Stimulated activated naive CD8-positive, alpha-beta T cell treated with anti-CD3 and anti-CD28 coated beads, Interleukin-15, amount 100 ng/mL, for 72 hours (primary cell): ENCODE measurements at places on chromosomes 12 and 14.

- no peak for DNase-seq
Measured at GRCh38 chr12:101857043-101857558, 20.3 kb upstream of the DRAM1 start.

- DNase-seq: no peak
Measured at GRCh38 chr12:9404031-9404430, 195.8 kb upstream of the PZP start.

DNA sequence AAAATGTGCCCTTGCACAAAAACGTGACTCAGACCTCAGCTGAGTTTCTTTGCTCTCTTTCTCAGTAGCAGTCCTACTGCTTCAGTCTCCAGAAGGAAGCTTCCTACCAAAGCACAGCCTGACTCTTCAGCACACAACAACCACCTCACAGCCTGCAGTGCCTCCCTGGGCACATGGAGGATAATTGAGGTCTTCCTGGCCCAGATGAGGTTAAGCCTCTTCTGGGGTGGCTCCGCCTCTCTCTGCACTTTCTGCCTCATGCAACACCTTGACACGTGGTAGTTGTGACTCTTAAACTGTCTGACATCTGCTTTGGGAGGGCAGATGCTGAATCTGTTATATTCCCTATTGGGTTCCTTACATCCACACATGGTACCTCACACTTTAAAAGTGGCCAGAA is 33.8 kb downstream of the GIT2 start:
- no peak for DNase-seq

DNA sequence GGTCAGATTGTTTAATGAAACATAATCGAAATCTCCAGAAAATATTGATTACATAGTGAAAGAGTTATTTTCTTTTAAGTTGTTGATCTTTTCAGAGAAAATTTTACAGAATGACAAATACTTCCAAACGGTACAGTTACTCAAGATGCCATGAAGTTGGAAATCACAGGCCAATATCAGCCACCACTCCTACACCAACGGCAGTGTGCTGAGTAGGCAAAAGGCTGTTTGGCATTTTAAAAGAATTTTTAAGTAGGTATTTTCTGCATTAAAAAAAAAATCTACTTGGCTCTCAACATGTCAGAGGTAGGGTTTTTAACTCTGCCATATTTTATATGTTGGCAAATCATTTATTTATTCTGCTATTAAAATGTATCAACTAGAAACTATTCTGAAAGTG is 21.7 kb downstream of the SLC38A4 start:
- DNase-seq: no peak

DNA sequence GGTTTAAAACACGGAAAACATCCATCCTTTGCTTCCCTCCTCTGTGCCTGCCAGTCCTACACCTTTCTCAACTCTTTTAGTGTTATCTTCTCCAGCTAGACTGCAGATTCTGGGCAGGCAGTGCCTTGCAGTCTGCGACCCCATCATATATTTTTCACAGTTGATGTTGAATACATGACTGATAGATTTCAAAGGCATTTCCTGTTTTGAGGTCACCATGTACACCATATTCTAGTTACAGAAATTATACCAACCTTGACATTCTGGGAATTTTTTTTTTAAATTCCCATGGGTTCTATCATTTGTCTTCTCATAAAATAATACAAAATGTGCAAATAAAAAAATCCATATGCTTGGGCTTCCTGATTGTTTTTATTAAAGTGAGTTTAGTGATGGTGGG is 16.6 kb downstream of the SOCS2 start:
- no peak for DNase-seq

- DNase-seq: no peak
Measured at GRCh38 chr12:70948976-70949336, 28.4 kb upstream of the PTPRR start.

- DNase-seq: no peak
Measured at GRCh38 chr12:130858084-130858483, 13.8 kb upstream of the RAN start.

DNA sequence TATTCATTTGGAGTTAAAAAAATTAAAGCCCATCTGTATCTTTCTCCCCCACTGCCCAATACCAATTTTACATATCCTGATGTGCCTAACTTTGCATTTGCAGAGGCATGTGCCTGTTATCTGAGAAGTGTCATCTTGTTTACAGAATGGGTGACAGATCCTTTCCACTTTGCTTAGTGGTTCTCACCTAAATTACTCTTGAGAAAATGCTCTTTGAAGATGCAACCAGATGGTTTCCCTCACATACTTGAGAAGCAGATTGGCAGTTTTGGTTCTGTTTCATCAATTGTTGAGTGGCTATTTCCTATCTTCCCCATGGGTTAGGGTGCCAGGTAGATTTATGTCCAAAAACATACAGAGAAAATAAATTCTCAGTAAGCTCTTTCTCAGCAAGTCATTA is 1051.4 kb upstream of the ATXN7L3B start:
- DNase-seq: no peak

- no peak for DNase-seq
Measured at GRCh38 chr12:54734196-54734950, 86.2 kb upstream of the DCD start.

GRCh38 chr12:53770281-53770680 is 18.5 kb upstream of the CISTR start:
- DNase-seq: no peak

GRCh38 chr14:97346675-97347074 is 549.5 kb downstream of the VRK1 start:
- no peak for DNase-seq

DNA sequence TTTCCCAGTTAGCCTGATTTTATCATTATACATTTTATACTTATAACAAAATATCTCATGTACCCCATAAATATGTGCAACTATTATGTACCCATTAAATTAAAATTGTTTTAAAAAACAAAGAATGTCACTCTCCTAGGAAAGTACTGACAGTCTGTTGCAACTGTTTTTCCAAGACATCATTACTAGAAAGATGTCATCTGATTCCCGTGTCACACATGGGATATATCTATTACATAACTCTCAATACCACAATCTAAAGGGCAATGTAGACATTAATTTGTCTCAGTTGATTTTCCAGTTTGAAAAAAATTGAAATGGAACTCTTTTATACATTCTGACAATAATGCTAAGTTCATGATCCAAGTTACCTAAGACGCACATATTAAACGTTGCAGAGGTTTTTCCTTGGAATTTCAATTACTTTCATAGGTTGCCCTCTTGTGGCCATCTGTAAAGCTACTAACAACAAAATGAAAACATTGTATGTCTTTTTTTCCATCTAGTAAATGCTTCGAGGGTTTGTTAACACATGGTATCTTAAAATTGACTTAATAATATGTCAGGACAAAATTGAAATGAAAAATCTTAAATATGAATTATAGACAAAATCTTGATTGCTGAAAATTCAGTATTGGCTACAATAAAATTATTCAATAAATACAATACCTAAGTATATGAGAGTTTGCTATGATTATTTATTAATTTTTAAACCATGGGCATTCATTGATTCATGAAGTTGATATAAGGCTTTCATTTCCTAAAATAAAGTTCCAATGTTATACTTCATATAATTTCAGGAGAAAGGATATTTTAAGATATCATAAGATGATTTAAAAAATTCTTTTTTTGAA is 131.6 kb downstream of the PPFIA2 start:
- DNase-seq: no peak

- DNase-seq: peak; percentile 34
Measured at GRCh38 chr14:102140027-102140749, 491 bp downstream of the WDR20 start.

DNA sequence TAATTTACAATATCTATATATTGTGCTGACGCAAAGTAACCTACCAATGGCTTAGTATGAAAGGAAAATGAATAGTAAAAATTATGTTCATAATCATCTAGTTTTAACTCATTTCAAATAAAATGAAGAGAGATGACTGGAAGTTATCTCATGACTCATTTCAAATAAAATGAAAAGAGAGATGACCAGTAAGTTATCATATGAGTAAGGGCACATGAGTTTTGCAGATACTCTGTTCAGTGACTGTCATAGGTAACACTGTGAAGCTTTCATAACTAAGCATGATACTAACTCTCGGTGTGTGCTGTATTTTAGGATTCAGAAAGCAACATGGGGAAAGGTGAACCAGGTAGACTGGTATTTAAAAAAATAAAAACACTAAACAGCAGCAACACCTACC is 364.5 kb upstream of the DIO2 start:
- DNase-seq: no peak

DNA sequence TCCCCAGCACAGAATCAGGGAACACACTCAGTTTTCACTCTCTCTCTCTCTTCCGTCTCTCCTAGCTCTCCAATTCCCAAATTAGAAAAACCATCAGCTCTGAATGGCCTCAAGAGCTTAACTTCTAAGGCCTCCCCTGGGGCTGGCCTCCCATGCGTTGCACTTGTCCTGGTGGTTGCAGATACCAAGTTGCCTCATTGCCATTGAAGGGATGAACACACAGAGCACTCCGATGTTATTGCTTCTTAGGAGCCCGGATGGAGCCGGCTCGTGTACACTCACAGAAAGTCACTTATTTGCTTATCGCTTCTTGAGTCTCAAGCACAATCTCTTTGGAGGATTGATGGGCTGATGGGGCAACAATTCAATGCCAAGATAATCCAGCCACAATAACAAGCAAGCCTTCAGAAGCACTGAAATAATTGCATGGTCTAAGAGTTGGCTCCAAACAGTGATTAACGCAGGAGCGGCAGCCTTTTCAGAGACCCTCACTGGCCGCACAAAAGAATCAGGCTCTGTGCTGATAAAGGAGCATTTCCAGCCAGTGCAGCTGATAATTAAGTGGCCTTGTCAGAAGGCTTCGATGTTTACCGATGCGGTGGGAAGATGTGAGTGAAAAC is 175.8 kb upstream of the TMEM132C start:
- DNase-seq: no peak

GRCh38 chr12:89709995-89710872 is 1.6 kb upstream of the ATP2B1 start:
- no peak for DNase-seq

GRCh38 chr14:104082807-104083206 is 2.7 kb upstream of the ASPG start:
- DNase-seq: no peak

DNA sequence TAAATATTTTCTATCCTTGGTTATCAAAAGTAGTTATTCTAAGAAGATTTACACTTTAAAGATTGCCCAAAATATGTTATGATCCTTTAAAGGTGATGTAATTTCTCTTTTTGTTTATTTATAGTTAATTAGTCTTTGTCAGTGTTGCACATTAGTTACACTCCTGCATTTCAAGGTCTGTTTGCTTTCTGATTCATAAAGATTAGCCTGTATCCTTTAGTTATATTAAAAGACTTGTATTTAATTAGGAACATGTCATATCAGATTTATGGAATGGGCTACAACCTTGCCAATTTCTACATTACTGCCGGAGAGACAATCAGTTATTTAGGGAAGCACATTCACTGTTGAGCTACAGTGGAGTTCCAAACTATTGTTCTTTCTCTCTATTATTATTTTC is 3.5 kb downstream of the EPYC start:
- DNase-seq: no peak

DNA sequence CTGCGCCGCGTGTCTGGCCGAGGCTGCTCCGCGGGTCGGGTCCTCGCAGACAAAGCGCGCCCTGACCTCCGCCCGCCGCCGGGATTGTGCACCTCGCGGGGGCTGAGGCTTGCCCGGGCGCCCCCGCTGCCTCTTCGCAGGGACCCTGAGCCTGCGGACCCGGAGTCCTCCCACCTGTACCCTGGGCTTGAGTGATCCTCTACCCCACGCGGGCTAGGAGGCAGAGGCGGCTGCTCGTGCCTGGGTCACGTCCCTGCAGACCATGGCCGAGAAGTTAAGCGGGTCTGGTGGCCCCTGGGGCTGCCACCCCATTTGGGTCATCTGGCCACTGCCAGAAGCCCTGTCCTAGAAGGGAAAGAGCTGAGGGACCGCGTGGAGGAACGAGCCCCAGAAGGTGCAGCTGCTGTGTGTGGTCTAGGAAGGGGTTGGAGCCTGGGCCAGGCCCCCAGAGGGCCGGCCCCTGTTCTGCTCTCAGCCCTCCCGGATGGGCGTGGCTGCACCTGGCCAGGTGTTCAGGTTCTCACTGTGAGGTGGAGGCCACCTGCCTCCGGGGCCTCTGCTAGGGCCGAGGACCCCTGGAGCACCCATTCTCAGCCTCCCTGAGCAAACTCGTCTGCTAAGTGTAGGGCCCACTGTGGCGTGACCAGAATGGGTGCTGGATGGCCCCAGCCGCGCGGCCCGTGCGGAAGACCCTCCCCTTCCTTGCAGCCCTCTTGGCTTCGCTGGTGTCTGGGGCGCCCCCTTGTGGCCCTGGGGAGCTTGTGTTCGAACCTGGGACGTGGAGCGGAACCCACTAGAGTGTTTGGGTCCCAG is 49.6 kb downstream of the LRCOL1 start:
- peak; percentile 71 for DNase-seq

GRCh38 chr14:51093371-51094281 is 1.3 kb downstream of the TRIM9 start:
- peak; percentile 71 for DNase-seq

DNA sequence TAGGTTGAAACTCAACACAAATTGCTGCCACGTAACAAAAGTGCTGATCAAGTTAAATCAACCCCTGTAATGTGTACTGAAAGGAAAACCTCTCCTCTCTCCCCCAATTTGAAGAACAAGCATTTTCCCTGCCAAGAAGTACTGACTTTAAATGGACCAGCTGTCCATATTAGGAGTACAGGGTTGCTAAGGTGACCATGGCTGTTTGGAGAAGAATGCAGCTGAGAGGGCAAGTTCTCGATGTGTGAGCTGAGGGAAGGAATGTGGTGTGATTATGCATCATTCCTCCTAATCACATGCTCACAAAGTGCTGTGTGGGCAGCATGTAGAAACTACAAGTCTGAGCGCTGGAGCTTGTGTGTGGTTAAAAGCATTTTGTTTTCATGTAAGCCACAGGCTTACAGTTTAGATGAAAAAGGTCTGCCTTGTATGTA is 50.9 kb upstream of the CCT2 start:
- peak; percentile 62 for DNase-seq

GRCh38 chr14:20679907-20680306 is 4.5 kb upstream of the RNASE4 start:
- DNase-seq: no peak

- no peak for DNase-seq
Measured at GRCh38 chr12:88153959-88154358, 11.9 kb downstream of the TMTC3 start.

DNA sequence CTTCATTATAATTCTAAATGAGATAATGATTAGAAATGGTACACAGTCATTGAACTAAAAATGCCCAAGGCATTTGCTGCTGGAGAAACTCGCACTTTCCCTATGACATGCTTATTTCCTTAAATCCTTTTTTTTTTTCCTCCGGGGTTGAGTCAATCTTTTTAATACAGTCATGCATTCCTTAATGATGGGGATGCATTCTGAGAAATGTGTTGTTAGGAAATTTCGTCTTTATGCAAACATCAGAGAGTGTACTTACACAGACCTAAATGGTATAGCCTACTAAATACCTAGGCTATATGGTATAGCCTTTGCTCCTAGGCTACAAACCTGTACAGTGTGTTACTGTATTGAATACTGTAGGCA is 29.8 kb upstream of the DACT1 start:
- DNase-seq: no peak

- DNase-seq: no peak
Measured at GRCh38 chr14:59126714-59127436, 61.6 kb upstream of the DAAM1 start.
